ENCODE measurements at places on chromosomes 11 and 22.

GRCh38 chr11:75733431-75734107, 15.9 kb downstream of the MOGAT2 start:
- peak; percentile 34 for DNase-seq

- no peak for DNase-seq
These were observed 208.5 kb downstream of the RAB38 start for GRCh38 chr11:87966694-87967093.

DNA sequence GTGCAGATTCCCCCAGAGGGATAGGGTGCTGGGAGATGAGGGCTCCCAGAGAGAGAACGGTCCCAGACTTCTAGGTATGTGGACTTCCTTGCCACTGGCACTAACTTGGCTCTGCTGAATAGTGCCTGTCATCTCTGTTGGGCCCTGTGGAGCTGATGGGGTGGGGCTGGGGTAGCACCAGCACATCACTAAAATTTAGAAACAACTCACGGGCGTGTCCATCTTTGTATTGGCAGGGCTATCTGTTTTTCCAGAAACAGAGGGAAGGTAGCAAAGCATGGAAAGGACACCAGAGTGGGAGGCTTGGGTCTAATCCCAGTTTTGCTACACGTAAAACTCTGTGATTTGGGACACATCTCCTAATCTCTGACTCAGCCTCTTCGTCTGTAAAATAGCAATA, 25.8 kb downstream of the SWAP70 start:
- DNase-seq, result peak; percentile 92

DNA sequence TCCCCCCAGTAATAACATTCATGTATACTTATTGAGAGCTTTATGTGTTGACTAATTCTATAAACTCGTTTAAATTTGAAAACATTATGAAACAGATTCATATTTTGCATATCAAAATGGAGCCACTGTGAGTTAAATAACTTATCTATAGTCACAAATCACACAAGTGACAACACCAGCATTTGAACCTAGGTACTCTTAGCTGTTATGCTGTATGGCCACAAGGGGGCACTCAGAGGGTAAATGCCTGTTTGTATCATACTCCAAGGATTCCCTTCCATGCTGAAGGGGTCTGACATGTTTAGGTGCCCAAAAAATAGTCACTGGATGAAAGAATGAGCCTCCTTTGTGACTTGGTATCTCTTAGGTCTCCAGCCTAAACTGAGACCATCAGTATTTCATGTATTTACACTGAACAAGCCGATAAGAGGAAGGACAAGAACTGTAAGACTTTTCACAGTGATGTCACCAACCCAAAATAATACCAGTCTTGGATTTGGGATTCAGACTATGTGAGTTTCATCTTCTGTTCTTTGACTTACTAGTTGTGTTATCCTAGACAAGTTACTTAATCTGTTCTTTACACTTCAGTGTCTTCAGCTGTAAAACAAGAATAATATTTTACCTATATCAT, 12.2 kb upstream of the OR52D1 start:
- peak; percentile 71 for DNase-seq

GRCh38 chr11:78416285-78417174, 1.1 kb downstream of the GAB2 start:
- DNase-seq, result peak; percentile 87

DNA sequence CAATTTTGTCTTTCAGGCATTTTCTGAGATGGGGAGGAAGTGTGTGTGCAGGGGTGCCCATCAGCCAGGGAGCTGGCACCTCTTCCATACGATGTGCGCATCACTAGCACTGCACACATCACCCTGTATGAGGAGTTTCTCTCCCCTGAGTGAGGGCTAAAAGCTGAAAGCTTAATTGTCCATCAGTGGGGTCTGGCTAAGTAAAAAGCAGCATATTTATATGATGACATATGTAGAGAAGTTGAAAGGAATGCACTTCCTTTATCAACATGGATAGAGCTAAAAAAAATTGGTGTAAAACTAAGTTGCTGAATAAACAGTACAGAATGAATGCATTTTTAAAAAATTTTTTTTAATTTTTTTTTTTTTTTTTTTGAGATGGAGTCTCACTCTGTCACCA, 4.0 kb downstream of the VSTM5 start:
- DNase-seq, result peak; percentile 31

DNA sequence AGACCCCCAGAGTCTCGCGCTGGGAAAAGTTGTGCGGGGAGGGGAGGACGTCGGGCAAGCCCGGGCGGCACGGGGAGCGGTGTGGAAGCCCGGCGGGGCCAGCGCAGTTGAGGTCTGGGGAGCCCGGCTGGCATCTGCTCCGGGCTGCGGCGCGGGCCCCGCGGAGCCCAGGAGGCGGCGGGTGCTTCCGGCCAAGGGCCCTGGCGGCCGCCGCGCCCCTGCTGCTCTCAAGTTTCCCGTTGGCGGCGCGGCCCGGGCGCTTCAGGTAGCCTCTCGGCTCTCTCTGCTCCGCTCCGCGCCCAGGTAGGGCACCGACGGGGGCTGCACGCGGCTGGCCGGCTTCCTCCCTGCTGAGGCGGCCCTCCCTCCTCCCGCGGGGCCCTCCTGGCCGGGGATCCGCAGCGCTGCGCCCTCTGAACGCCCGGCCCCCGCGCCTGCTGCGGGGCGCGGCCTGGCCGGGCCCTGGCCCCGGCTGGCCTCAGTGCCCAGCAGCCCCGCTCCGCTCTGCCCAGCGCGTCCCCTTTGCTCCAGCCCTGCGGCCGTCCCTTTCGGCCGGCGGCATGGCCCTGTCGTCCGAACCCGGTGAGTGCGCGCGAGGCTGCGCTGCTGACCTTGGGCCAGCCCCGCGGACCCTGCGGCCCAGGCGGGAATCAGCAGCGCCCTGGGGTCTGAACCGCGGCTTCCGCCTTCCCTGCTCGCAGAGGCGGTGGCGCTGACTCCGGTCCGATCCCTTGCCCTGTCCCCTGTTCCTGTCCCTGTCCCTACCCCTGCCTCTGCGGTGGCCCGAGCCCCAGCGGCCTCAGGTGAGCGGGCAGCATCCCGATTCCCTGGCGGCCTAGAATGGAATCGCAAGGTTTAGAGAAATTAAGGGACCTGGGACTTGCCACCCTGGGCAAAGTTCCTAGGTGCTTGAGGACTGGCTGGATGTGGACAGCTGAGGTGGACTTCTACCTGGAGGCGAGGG, 4.3 kb upstream of the AMPD3 start:
- no peak for DNase-seq

DNA sequence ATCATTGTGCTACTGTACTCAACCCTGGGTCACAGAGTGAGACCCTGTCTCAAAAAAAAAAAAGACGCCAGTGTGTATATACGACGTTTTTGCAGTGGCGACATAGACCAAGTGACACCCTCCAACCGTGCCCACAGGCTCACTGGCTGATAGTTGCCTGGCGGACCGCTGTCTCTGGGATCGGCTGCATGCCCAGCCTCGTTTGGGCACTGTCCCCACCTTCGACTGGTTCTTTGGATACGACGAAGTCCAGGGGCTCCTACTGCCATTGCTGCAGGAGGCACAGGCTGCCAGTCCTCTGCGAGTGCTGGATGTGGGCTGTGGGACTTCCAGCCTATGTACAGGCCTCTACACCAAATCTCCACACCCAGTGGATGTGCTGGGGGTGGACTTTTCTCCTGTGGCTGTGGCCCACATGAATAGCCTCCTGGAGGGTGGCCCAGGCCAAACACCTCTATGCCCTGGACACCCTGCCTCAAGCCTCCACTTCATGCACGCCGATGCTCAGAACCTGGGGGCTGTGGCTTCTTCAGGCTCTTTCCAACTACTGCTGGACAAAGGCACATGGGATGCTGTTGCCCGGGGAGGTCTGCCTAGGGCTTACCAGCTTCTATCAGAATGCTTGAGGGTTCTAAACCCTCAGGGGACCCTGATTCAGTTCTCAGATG, 1.3 kb downstream of the CSKMT start:
- DNase-seq, result no peak

DNA sequence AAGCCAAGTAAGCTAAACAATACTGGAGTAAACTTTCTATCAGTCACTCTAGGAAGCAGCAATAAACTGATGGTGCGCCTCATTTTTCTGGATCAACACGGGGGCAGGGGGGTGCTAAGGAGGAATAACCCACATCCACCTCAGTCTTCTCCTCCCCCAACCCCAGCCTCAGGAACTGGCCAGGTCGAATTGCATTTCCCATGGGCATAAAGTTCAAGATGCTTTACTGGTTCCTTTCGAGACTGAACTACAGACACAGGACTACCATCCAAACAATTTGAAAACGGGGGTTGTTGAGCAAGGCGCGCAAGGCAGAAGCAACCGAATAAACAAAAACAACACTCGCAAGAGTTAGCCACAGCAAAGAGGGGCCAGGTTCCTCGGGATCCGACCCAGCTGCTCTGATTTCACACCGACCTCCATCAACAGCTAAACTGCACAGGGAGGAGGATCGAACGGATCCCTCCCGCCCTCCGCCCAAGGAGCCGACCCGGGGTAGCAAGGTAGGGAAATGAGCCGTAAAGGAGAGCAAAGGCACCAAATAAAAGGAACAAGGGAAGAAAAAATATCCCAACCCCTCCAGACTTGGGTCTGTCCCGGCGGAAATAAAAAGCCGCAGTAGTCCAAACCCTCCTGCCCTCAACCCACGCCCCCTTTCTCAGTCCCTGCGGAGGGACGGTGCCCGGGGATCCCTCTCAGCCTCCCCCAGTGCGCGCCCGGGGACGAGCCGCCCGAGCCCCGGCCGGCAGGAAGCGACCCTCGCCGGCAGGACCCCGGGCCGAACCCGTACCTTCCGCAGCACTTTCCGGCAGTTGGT, 801 bp downstream of the SESN3 start:
- peak; percentile 35 for DNase-seq

GRCh38 chr11:109590782-109591181, 168.8 kb downstream of the C11orf87 start:
- no peak for DNase-seq

- DNase-seq, result no peak
These were observed 4.5 kb downstream of the NEAT1 start for GRCh38 chr11:65426839-65427690.

DNA sequence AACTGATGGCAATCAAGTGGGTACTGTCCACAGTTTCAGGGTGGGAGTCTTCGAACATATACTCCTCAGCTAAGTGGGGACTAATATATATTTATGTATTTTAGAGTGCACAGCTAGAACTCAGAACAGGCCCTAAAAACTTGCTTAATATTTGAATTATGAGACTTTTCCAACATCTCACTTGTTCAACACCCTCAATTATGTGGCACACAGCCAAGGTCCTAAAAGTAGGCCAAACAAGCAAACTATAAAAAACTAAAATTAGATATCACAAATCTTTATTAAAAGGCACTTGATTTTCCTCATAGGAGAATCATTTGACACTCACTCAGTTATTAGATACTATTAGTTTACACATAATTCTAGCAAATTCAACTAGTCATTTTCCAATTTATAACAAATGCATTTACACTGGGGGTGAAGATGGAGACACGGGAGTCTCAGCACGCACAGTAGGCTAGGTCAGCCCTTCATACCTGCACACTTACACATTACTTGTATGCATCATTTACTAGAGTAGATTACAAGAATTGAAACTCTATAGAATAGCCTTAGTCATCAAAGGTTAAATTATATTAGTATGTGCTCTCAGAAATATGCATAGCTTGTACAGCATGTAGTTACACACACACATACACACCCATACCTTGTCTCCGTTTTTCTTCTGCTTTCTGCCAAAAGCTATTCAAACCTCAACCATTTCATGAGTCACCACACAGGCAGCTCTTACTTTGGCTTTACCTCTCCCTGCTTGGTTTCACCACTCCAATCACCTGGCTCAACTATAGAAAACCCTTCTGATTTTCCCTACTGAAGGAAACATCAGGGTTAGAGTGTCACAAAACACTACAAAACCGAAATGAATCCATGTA, 171.5 kb downstream of the SBF2 start:
- DNase-seq, result peak; percentile 53

DNA sequence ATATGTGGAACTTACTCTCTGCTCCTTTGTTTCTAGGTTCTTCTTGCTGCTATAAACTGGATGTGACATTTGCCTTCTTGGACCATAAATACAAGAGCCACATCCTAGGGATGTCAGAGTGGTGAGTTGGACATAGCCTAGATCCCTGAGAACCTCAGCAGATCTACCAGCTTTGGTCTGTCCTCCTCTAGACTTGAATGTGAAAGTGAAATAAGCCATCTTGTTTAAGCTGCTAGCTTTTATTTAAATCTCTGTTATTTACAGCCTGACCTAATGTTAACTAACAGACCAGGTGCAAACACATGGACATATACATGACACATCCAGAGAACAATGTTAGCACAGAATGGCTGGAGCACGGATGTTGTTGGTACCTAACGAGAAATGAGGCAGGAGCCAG, 36.0 kb downstream of the SLN start:
- DNase-seq, result no peak

GRCh38 chr22:23688121-23688520, 2.7 kb upstream of the RGL4 start:
- no peak for DNase-seq

DNA sequence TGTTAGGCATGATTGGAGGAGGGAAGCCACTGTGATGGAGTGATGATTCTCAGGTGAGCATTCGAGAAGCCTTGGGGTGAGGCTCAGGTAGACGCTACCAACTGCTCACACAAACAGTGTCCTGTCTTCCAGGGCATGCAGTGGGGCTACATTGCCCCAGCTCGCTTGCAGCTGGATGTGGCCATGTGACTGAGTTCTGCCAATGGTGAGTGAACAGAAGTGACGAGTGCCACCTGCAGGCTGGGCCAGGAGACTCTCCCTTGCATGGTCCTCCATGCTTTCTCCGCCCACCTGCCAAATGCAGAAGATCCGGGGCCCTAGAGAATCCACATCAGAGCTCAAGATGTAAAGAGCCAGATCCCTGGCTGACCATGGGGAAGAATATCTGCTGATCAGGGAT, 195.9 kb downstream of the BCR start:
- DNase-seq, result no peak

GRCh38 chr11:130897262-130898182, 18.8 kb downstream of the SNX19 start:
- peak; percentile 98 for DNase-seq

DNA sequence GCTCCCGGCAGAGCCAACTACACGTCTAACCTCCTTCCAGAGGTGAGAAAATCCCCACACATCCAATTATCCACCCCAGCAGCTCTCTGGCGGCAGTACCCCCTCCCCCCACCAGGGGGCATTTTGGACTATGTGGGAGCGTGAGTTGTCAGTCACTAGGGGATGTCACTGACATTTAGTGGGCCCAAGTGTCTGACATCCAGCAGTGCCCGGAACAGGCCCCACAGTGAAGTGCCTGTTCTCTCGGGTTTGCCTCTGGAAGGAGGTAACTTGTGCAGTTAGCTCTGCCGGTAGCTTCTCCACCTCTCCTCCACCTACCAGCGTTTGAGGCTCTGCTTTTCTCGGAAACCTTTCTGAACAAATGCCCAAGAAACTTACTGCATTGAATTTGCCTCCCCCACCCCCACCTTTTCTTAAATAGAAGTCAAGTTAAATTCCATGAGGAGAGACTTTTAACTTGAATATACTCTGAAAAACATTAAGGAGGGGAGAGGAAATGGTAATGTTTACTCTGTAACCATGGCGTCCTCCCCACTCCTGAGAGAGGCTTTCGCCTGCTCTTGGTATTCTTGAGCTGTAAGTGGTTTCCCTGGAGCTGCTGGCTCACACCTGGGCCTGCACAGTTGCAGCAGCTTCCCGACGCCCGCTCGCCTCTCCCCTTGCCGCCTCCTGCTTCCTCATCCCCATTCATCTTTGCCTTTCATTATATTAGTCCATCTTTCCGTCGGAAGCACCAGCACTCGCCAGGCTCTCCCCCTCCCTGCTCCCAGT, 112.8 kb downstream of the WNT7B start:
- DNase-seq, result peak; percentile 49

- DNase-seq, result no peak
These were observed 131.4 kb downstream of the DCDC1 start for GRCh38 chr11:31237819-31238760.

- peak; percentile 16 for DNase-seq
These were observed 145.9 kb upstream of the PITPNB start for GRCh38 chr22:28064920-28065319.

- DNase-seq, result no peak
These were observed 22.6 kb upstream of the MGAT3 start for GRCh38 chr22:39434243-39434653.

Data from fibroblast of the aortic adventitia (primary cell).